ENCODE measurements at places on chromosomes 6 and 20.

DNA sequence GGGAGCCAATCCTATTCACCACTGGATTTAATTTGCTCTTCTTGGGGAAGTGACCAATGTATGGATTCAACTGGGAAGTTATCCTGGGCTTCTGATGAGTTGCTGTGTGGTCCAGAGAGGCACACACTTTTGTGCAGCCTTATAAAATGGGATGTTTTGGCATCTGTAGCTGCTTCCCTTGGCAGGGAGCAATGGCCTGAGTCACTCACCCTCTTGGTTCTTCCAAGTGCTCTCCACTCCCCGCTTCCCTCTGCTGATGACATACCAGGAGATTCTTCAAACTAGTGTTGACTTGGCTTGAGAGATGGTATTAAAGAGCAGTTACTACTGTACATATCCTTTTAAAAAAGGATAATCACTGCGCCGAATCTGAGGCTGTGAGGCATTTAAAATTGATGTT lies 105.8 kb downstream of the JARID2 start:
- DNase-seq: no peak

GRCh38 chr6:55212156-55212555 lies 37.8 kb downstream of the HCRTR2 start:
- DNase-seq: peak; percentile 25

GRCh38 chr6:15292721-15293302 lies 46.9 kb downstream of the JARID2 start:
- no peak for DNase-seq

- peak; percentile 11 for DNase-seq
These were observed 936 bp upstream of the TMX4 start for GRCh38 chr20:8020314-8021079.

GRCh38 chr6:105291525-105291924 lies 111.4 kb downstream of the PREP start:
- no peak for DNase-seq

- peak; percentile 13 for DNase-seq
These were observed 10.0 kb upstream of the ARMC2 start for GRCh38 chr6:108838101-108838717.

DNA sequence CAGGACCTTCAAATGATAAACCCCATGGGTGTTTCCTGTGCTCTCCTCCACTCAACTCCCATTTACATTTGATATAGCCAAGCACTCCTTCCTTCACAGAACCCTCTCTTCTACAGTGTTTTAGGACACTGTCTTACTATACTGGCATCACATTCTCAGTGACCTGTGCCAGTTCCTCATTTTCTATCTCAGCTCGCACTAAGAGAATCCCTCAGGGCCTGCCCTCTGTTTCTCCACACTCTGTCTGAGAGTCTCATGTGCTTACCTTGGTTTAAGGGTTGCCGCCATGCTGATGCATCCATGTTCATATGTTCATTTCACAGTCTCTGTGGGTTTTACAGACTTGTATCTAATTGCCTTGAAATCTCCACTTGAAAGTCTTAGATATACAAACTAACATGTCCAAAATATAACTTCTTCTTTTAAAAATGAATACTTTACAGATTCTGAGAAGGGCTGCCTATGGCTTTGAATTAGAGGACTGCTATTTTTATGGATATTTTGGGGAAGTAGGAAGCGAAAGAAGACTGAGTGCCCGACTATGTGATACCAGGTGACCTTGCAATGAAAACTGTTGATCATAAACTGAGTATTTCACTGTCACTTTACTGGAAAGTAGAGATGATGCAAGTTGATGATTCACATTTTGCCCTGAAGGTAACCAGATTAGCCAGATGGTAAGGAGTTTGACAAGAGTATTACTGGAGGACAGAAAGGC lies 153.1 kb upstream of the SIM1 start:
- no peak for DNase-seq

- DNase-seq: peak; percentile 2
These were observed 62.7 kb upstream of the SULF2 start for GRCh38 chr20:47847884-47848485.

- no peak for DNase-seq
These were observed 82.9 kb upstream of the RNF217 start for GRCh38 chr6:124879110-124879991.

DNA sequence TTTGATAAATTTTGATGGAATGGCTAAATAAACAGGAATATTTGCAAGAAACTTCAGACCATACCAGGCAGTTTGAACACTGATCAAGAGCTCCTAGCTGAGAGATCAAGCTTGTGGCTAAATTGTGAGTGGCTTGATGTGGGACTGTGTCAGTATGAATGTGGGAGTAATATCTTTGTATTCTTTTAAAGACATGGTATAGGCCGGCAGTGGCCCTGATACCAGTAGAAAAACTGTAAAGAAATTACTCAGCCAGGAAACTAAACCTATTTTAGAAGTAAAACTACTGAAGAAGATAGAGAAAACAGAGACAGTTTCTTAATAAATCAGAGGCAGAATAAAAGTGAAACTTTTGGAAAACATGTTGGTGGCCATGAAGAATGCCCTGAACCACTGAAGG lies 608.4 kb upstream of the SYNCRIP start:
- DNase-seq: no peak

DNA sequence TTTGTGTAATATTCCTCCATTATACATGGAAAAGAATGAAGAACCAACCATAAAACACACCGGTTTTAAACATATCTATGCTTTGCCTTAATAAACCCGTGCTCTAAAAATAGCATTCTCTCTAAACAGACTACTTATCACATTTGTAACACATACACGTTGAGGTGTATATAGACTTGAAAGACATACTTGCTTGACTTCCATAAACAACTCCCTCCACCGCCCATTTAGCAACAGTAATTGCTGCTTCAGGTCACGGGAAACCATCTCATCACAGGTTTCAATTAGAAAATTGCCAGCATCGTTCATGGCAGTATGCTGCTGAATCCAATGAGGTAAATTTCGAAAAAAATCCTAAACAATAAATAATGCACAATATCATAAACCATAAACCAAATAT lies 174.0 kb downstream of the SYNE1 start:
- no peak for DNase-seq

DNA sequence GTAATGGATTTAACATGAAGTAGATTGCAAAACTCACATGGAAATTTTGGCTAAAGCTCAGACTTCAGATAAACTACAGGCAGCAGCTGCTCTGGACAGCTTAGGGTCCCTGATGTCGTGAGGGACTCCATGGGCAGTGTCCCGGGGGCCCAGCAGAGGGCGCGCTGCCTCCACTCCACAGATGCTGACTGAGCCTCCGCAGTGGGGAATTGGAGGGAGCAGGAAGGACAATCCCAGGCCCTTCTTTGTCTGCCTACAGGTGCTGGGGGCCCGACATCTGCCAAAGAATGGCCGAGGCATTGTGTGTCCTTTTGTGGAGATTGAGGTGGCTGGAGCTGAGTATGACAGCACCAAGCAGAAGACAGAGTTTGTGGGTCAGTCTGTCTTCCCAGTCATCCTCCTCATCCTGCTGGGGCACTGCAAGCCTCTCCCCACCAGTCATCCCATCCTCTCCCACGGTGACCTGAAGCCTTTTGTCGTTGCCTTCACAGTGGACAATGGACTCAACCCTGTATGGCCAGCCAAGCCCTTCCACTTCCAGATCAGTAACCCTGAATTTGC lies 35.9 kb downstream of the PLCG1 start:
- DNase-seq: no peak

DNA sequence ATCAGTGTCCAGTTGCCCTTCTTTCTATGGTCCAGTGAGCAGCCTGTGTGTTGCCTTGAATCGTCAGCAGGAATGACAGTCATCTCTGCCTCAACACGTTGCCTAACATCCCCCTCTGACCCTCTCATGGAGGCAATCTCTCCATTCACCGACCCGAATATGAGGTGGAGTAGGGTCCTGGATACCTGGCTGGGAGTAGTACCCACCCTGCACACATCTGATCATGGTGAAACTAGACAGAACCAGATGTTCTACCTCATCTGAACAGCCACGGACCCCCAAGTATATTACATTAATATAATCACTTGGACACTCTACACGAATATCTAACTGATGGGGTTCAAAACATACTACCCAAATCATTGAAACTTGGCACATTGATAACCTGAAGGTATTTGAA lies 77.0 kb upstream of the COL21A1 start:
- no peak for DNase-seq

DNA sequence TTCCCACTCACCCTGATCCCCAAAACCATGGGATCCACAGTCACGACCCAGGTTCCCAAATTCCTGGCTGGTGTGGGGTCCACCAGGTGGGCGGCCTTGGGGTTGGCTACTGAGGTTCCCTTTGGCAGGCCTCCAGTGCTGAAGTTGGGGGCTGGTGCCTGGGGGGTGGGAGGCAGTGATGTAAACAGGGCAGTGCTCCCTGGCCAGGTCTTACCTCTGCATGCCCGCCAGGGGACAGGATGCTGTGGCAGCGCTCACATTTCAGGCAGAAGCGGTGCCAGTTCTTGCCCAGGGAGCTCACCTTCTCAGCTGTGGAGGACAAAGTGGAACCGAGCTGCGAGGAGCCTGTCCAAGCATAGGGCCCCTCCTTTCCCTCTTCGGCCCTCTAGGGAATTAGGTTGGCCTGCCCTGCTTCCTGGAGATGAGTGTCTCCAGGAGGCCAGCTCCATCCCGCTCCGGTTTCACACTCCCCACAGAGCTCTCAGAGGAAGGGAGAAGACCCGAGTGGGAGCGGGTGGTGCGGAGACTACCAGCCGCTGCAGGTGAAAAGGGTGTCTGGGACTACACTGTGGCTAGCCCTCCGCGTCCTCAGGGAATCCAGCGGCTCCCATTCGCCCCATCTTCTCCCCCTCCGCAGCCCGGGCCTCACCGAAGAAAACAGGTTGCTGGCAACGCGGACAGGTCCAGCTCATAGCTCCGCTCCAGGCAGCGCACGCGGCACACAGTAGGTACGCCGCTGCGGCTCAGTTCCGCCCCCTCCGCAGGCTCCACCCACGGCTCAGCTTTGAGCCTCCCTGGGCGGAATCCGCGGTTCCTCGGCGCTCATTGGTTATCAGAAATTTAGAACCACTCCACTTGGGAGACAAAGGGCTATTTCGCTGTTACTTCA lies at the start of gene CRIP3:
CRIP3 (minus strand) TSS at position 726 of the 889 bp plus-strand sequence; CDS start at position 692, 34 bp downstream.
- no peak for DNase-seq

- DNase-seq: no peak
These were observed 138.3 kb upstream of the INSM1 start for GRCh38 chr20:20229595-20229994.

DNA sequence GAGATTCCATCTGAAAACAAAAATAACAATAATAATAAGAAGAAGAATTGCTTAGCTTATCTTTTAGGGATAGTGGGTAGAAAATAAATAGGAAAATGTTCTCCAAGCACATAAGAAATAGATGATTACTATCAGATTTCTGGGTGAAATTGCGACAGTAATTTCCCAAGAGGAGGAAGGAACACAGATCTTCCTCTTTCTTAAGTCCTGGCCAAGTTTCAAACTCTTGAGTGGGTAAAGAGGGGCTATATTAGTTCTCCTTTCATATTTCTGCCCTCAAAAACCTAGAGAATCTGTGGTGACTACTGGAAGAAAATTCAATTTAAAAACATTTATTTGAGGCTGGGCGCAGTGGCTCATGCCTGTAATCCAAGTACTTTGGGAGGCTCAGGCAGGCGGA lies 63.7 kb downstream of the PHACTR2 start:
- DNase-seq: no peak

DNA sequence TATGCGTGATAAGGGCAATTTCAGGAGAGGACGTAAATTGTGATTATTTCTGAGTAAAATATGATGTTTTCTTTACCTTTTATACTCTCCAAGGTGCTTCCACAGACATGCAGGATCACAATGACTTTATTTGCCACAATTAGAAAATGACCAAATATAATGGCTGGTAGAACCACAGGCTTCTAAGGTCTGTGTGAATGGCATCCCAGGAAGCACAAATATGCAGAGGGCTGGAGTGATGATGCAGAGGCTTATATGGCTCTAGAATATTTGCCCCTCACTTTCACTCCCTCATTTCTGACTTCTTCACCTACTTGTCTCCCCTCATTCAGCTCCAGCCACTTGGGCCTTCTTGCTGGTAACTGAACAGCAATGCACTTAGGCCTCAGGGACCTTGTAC lies 502.1 kb upstream of the MAP3K7 start:
- DNase-seq: no peak

DNA sequence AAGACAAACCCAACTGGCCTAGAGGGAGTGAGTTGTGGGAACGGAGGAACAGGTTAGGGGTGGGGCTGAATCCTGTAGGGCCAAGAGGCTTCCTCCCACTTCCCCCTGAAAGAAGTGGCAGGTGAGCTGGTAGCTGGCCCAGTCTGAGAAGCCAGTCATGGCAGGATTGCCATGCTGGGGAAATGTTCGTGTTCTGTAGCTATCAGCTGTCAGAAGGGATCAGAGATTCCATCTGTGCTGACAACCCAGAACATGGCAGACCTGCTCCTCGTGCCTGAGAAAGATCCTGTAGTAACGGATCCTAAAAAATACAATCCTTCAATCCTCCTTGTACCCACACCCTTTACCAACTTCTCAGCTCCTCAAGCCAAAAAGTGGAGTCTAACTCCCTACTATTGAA lies 43.0 kb downstream of the BANF2 start:
- DNase-seq: no peak

- DNase-seq: no peak
These were observed 109.4 kb upstream of the HCRTR2 start for GRCh38 chr6:55064711-55065420.

GRCh38 chr6:38245295-38245694 lies 394.4 kb downstream of the BTBD9 start:
- no peak for DNase-seq

GRCh38 chr6:7939184-7939863 lies 28.7 kb upstream of the TXNDC5 start:
- DNase-seq: no peak

DNA sequence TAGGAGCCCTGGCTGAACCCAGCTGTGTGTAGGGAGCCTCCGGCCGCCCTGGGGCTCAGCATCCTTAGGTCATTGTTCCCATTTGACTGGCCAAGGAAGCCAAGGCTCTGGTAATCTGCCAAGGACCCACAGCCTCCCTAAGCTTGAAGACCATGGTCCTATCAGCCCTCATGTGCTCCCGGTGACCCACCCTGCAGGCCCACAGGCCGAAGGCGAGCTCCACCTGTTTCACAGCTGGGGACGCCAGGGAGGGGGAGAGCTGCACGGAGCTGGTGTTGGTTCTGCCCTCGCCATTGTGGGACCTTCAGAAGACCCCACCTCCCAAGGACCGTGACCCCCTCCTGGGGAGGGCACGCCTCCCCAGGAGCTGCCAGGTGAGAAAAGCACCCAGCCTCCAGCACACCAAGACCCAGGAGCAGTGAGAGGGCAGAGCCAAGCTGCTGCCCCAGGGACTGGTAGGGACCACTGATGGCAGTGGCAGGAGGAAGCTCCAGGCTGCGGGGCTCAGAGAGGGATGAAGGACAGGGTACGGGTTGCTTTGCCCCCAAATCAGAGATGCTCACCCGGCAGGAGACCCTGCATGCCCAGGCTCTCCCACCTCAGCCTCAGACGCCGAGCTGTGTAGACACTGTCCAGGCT lies 30.7 kb upstream of the MRGBP start:
- DNase-seq: no peak

GRCh38 chr6:113630738-113631535 lies 226.2 kb upstream of the MARCKS start:
- no peak for DNase-seq

Data from retinal pigment epithelial cell (primary cell).